ENCODE measurements at places on chromosomes 13 and 19.

GRCh38 chr13:48275507-48275906 lies 28.0 kb upstream of the RB1 start:
- DNase-seq, result no peak

DNA sequence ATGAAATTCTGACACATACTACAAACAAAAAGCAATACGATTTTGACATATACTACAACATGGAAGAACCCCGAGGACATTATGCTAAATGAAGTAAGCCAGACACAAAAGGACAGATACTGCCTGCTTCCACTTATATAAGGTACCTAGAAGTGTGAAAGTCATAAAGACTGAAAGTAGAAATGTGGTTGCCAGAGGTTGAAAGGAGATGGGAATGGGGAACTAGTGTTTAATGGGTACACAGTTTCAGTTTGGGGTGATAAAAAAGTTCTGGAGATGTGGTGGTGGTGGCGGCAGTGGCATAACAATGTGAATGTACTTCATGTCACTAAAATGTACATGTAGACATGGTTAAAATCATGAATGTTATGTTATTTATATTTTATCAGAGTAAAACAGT lies 12.1 kb upstream of the NDFIP2 start:
- DNase-seq, result no peak

- no peak for DNase-seq
These were observed 127.4 kb downstream of the DCT start for GRCh38 chr13:94352057-94352456.

DNA sequence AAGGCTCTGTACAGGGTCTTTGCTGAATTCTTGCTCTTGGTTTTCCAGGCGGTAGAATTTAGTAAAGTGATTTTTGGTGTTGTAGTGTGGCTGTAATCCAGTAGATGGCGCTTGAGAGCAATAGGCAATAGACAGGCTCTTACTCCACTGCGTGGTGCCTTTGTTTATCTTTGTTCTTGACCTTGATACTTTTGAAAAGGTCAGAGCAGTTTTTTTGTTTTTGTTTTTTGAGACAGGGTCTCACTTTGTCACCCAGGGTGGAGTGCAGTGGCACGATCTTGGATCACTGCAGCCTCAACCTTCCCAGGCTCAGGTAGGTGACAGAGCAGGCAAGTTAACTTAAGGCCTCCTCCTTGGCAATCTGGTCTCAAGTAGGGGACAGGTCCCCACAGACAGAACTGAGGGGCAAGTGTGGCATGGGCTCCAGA lies 12.2 kb upstream of the LILRA5 start:
- no peak for DNase-seq

DNA sequence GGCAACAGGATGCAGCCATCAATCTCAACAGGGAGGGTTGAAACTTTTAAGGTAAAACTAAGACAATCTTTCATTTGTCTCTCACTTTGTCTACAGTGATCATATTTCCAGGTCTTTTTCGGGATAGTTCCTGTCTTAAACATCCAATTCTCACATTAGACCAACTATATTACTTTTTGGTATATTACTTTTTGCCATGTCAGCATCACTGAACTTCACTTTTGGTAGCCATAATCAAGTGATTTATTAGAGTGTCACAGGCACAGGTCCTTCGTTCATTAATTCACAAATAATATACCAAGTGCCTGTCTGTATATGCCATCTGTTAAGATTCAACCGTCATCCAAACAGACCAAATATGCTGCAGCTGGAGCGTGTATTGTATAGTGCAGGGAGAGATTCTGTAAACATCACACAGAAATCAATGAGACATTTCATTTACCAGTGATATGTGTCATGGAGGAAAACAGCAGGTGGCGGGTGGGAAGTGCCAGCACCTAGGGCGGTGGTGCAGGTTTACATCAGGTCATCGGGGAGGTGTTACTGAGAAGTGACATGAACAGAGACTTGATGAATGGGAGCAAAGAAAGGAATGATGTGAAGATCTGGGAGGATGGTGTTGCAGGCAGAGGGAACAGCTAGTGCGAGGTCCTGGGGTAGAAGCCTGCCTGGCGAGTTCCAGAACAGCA lies 24.9 kb downstream of the ARHGEF7 start:
- no peak for DNase-seq

- no peak for DNase-seq
These were observed 5.2 kb upstream of the ZNF579 start for GRCh38 chr19:55585658-55586339.

DNA sequence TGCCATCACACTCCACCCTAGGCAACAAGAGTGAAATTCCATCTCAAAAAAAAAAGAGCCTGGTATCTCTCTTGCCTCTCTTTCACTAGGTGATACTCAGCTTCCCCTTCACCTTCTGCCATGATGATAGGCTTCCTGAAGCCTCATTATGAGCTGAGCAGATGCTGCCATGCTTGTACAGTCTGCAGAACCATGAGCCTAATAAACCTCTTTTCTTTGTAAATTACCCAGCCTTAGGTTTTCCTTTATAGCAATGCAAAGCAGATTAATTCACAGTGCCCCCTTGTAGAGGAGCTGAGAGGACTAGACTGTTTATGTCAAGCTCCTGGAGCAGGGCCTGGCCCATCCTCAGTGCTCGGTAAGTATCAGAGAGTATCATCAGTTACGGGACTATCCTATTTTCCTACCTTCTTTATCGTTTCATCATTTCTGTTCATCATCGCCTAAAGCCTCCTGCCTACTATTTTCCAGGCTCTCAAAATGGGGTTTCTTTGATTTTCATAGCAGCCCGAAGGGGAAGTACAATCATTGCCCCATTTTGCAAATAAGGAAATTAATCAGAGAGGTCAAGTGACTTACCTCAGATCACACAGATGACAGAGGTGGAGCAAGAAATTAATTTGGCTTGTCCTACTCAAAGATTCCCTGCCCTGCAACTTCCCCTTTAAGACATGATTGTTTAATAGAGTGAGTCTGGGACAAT lies 33.5 kb upstream of the IGSF23 start:
- no peak for DNase-seq

DNA sequence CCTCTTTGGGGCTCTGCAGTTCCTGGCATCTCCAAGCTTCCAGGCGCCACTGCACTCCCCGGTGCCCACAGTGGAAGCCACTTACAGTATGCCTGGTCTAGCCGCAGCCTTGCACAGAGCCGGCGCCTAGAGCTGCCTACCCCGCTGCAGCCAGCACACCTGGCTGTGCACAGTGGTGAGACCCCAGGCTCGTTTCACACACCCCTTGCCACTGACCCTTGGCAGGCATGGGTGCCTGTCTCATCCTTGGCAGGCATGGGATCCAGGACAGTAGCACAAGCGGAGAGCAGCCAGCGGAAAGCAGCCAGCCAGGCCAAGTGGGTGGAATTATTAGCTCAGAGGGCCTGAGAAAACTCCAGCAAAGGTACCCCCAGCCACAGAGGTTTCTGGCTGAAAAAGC lies 86.0 kb downstream of the SERP2 start:
- DNase-seq, result no peak

DNA sequence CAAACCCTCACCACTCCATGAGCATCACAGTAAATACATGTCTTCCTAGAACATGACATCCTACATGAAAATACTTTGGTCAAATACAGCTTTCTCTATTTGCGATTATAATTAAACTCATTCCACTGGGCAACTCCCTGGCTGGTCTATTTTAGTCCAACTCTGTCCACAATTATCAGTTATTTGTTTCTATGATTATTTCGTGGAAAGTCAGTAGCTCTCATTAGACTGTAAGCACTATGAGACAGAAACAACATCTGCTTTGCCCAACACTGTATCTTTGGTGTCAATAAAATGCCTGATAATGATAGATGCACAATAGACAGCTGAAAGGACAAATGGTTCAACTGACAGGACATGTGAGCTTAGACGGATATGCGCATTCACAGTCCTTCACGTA lies 292.0 kb downstream of the KLF12 start:
- no peak for DNase-seq

- no peak for DNase-seq
These were observed 89.2 kb upstream of the ARGLU1 start for GRCh38 chr13:106657104-106657503.

DNA sequence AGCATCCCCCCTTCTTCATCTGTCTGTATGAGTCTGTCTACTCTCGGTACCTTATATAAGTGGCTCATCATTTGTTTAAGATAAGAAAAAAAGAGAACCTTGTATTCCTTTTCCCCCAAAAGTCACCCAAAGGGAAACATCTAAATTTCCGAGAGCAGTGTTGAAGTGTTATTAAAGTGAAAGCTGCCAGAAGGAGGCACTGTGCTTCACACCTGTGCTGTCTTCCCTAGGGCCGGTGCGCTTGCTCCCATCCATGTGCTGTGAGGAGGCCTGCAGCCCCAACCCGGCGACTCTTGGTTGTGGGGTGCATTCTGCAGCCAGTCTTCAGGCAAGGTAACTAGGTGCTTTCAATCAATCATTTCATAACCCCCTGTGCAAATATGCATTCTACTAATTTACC lies 97.5 kb downstream of the TNFRSF19 start:
- DNase-seq, result no peak

DNA sequence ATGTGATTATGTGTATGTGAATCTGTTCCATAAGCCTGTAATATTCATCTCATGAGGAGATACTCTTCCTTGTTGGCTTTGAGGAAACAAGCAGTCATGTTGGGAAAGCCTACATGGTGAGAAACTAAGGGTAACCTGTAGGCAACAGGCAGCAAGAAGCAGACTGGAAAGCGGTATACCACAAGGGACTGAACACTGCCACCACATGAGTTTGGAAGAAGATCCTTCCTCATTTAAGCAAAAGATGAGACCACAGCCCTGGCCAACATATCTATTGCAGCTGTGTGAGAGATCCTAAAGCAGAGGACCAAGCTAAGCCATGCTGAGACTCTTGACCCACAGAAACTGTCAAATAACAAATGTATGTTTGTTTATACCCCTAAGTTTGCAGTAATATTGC lies 134.8 kb downstream of the B3GLCT start:
- no peak for DNase-seq

GRCh38 chr13:50730496-50731351 lies 112.8 kb downstream of the DLEU7 start:
- DNase-seq, result no peak

GRCh38 chr13:35791184-35791851 lies 314.8 kb upstream of the MAB21L1 start:
- DNase-seq, result no peak

GRCh38 chr13:37736045-37736444 lies 133.5 kb downstream of the TRPC4 start:
- DNase-seq, result no peak

- no peak for DNase-seq
These were observed 398.9 kb downstream of the GPC6 start for GRCh38 chr13:93625536-93625935.

GRCh38 chr13:71493189-71493588 lies 373.8 kb downstream of the DACH1 start:
- DNase-seq, result no peak

- DNase-seq, result no peak
These were observed 795.9 kb upstream of the PCDH9 start for GRCh38 chr13:68026077-68026476.

- DNase-seq, result no peak
These were observed 20.0 kb downstream of the ACP7 start for GRCh38 chr19:39104186-39104596.

DNA sequence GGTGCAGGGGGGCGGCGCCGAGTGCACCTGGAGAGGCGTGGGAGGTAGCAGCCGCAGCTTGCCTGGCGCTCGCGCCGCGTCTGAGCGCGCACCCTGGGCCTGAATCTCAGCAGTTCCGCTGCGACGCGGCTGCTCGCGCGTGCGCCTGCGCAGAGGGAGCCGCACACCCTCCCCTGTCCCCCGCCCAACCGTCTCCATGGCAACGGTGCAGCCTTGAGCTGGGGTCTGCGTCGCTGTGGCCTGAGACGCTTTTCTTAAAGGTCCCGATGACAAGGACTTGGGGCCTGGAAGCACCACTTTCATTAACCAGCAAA lies at the start of gene PNMA8B:
TSS of gene PNMA8B (minus strand) at position 82 of the 314 bp plus-strand sequence. CDS start 402 bp downstream, outside the sequence.
- no peak for DNase-seq

GRCh38 chr13:46169758-46170157 lies 12.2 kb downstream of the LCP1 start:
- no peak for DNase-seq
